ENCODE measurements at places on chromosomes 3 and 15. TPM values are rescaled to one million over a fixed set of nuclear protein-coding genes. Genes with fewer than 3 reads are reported as not detected.

The SST gene
- total RNA-seq, result not detected

- no peak for DNase-seq
These were observed 411.2 kb downstream of the VPS13C start for GRCh38 chr15:61649046-61649445.

DNA sequence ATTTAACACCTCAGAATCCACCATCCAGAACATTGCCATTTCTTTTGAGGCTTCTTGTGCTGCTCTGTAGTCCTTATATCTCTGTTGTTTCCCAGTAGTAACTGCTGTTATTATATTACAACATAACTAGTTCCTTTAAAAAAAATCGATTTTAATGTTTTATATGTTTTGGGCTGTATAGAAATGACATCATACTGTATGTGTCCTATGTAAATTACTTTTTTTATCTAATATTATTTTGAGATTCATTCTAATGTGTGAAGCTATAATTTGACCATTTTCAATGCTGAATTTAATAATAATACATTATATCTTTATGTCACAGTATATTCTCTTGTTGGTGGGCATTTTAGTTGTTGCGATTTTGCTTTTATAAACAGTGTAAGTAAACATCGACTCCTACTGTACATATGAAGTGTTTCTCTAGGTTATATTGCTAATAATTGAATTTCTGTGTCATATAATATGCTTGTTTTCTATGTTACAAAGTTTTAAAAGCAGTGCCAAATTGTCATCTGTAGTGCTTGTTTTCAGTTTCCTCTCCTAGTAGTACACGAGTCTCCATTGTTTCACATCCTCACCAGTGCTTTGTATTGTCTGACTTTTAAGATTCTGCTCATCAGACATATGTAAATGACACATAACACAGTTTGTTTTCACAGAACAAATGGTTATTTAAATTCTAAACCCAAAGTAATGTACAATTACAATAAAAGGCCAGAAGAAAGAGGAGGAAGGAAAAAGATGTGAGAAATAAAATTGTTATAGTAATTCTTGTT lies 172.0 kb upstream of the LRRFIP2 start:
- no peak for DNase-seq

DNA sequence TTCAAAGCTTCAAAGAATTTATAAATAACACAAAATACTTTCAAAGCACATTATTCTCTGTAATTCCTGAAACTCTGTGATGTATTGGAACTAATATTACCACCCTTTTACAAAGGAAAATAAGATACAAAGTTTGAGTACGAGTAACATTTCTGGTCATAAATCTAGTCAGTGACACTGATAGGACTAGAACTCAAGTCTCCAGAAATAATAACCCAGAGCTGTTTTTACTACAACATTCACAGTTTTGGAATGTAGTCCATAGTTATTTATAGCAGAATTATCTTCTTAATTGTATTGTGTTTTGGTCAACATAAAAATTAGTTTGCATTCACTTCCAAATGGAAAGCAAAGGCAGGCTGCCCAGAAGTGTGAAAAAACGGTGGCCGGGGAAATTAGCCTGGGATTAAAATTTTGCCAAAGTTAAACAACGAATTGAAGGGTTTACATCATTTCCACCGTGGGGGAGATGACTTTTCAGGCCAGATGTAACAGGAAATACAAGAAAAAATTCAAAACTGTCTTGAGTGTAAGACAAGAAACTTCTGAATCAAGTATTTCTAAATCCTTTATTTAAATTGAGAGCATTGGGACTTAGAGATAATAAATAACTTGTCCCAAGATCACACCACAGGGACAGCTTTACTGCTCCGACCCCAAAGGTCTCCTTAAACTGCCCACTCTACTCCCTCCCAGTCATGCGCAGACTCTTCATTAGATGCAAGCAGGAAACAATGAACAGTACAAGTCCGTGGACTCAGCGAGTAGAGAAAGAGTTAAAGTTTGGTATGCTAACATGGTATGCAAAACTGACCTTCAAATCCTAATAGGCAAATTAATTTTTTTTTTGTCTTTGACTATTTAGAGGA lies 74.3 kb upstream of the VGLL4 start:
- no peak for DNase-seq

GRCh38 chr3:61864886-61865285 lies 303.5 kb downstream of the PTPRG start:
- DNase-seq, result no peak
